ENCODE measurements at places on chromosomes 1 and 21. TPM values are rescaled to one million over a fixed set of nuclear protein-coding genes. Genes with fewer than 3 reads are reported as not detected.

ORC1 gene
- polyA plus RNA-seq, result 1.4 TPM

ARHGAP29 gene
- polyA plus RNA-seq, result 7.2 TPM

FAM78B gene
- polyA plus RNA-seq, result 0.51 TPM

DISC1 gene
- polyA plus RNA-seq, result 3.1 TPM

AGRN gene
- polyA plus RNA-seq, result 2.2 TPM

USP1 gene
- polyA plus RNA-seq, result 5.2 TPM

INSRR gene
- polyA plus RNA-seq, result 0.22 TPM

CFHR4 gene
- not detected for polyA plus RNA-seq

IRF6 gene
- 8.5 TPM for polyA plus RNA-seq

LYST gene
- 6.7 TPM for polyA plus RNA-seq

UMODL1 gene
- 0.79 TPM for polyA plus RNA-seq

TRIM67 gene
- 0.62 TPM for polyA plus RNA-seq

KRTAP20-1 gene
- polyA plus RNA-seq, result not detected

HP1BP3 gene
- polyA plus RNA-seq, result 162 TPM
